ENCODE measurements at places on chromosomes 13 and 19. TPM values are rescaled to one million over a fixed set of nuclear protein-coding genes. Genes with fewer than 3 reads are reported as not detected.

DNA sequence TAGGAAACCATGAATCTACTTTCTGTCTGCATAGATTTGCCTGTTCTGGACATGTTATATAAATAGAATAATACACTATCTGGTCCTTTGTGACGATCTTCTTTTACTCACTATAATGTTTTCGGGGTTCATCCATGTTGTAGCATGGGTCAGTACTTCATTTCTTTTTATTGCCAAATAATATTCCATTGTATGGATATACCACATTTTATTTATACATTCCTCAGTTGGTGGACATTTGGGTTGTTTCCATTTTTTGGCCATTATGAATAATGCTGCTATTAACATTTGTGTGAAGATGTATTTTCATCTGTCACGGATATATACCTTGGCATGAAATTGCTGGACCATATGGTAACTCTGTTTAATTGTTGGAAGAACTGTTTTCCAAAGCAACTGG lies 6.8 kb downstream of the BIVM start:
- DNase-seq, result no peak

DNA sequence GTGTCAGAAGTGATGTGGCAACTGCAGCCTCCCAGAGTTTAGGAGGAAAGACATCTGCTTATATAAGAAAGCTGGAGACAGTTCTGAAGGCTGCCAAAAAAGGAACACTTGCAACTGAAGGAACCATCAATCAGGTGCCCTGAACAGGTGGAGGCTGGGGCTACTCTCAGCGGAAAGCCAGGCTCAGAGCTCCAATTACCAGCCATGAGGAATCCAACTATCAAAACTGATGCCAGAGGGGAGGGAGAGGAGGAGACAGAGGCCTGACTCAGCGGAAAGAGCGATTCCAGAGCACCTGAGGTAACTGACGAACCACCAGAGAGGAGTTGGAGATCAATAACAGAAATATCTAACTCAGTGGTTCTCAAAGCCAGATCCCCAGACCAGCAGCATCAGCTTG lies 24.3 kb downstream of the LEUTX start:
- no peak for DNase-seq

DNA sequence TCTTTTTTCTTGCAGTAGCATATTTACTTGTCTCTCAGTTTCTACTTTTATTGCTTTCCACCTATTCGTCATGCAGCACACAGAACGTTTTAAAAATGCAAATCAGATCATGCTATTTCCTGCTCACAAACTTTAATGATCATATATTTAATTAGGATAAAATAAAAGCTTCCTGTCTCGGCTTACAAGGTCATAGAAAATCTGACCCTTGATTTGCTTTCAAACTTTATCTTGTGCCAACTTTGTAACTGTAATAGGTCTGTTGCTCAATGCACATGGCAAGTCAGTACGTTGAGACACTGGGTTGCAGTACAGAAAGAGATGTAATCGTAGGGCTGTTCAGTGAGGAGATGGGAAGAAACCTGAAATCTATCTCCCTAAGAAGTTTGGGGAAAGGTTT lies 95.6 kb upstream of the CSNK1A1L start:
- DNase-seq, result no peak

Gene IGFL4
- 0.79 TPM for polyA plus RNA-seq

Gene MBD3L3
- not detected for polyA plus RNA-seq

- no peak for DNase-seq
These were observed 2.6 kb upstream of the JUNB start for GRCh38 chr19:12788682-12789097.

Gene IZUMO4
- 7.0 TPM for polyA plus RNA-seq

Gene C19orf81
- 0.48 TPM for polyA plus RNA-seq

Gene NALCN
- polyA plus RNA-seq, result 1.6 TPM

DNA sequence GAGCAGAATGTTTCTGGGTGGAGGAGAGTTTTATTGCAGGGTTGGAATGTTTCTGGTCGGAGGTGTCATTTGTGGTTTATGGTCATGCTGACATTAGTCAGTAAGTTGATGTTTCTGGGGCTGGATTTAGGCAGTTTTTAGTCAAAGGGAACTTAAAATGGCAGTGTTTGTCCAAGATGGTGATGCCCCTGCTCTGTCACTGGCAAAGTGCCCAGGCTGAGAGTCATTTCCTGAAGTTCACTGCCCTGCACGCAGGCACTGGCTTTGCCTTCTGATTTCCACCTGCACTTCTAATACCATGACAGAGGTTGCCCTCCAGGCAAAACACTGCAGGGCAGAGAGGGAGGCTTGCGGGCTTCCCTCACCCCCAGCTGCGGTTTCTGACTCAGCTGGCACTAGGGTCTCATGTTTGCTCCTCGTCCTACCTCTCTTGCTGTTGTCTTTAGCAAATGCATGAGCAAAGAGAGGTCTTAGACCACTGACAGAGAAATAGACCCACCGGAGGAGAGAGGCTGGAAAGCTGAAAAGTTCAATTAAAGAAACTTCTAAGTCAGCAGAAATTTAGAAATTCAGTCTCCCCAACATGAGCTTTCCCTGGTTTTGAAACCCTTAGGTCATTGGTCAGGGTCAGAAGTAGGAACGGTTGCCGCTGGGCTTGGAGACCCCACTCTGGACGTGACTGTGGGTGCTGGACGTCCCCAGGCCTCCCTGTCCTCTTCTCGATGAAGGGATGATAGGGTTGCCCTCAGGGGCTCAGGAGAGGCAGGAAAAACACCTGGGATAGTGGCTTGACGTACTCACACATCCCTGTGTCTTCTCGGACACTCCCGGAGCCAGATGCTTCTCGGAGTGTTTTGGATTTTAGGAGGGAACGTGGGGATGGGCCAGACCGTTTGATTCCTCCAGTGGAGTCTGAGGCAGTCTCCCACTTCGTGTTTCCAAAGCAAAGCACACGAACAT lies 26.3 kb downstream of the TMEM255B start:
- no peak for DNase-seq

Gene KLF16
- 10.2 TPM for polyA plus RNA-seq

DNA sequence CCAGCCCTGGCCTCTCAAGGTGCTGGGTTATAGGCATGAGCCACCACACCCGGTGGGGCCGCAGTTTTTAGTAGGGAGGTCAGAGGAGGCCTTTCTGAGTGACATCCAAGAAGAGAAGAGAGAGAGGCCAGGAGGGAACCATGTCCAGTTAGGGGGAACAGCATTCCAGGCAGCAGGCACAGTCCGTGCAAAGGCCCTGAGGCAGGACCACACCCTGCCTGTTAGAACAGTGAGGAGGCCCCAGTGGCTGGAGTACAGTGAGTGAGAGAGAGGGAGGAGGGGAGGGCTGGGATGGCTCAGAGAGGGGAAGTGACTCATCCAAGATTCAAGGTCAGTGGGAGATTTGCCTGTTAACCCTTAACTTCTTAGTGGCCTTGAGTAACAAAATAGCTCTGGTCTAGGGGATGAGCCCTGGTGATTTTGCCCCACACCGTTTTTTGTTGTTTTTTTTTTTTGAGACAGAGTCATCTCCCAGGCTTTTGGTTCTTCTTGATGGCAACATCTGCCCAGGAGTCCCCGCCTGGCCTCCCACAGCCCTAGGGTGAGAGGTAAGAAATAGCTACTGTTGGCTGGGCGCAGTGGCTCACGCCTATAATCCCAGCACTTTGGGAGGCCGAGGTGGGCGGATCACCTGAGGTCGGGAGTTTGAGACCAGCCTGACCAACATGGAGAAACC lies 2.7 kb upstream of the PLIN3 start:
- DNase-seq, result no peak

Gene CEACAM3
- polyA plus RNA-seq, result not detected

GRCh38 chr19:30549151-30549550 lies 177.0 kb downstream of the ZNF536 start:
- no peak for DNase-seq

GRCh38 chr19:57280962-57281400 lies 696 bp downstream of the ZNF460 start:
- DNase-seq, result no peak
